ENCODE measurements at places on chromosomes 13 and 19.

- peak; percentile 77 for DNase-seq
Observed at GRCh38 chr19:18294467-18294864, 13.0 kb upstream of the JUND start.

GRCh38 chr19:32677657-32678056, 2.0 kb downstream of the RGS9BP start:
- DNase-seq: no peak

DNA sequence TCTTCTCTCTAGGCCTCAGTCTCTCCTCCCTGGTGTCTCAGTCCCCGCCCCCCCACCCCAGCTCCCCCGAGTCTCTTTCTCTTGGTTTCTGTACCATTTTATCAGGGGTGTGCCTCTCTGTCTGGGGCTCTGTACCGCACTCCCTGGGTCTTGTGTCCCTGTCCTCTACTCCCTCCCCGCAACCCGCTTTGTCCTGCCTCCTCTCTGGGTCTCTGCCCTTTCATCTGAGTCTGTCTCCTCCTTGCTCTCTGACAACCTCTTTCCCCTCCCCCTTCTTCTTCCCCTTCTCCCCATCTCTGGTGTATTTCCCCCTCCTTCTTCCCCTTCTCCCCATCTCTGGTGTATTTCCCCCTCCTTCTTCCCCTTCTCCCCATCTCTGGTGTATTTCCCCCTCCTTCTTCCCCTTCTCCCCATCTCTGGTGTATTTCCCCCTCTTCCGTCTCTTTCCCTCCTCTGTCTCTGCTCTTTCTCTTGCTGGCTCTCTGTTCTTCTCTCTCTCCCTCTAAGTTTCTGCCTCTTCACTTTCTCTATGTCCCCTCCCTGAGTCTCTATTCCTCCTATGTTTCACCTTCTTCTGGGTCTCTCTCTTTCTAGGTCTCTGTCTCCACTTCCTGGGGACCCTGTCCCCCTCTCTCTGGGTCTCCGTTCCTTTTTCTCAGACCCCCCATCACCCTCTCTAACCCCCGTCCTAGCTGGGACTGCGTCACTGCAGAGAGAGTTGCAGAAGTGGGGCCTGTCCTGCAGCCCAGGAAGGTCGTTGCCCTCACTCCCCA, 2.2 kb upstream of the KCNC3 start:
- no peak for DNase-seq

- DNase-seq: no peak
Observed at GRCh38 chr19:36420961-36421748, 2.7 kb upstream of the ZFP82 start.

- DNase-seq: no peak
Observed at GRCh38 chr13:110121422-110122083, 185.4 kb downstream of the COL4A1 start.

GRCh38 chr19:40701758-40702157, 11.3 kb upstream of the NUMBL start:
- DNase-seq: no peak

DNA sequence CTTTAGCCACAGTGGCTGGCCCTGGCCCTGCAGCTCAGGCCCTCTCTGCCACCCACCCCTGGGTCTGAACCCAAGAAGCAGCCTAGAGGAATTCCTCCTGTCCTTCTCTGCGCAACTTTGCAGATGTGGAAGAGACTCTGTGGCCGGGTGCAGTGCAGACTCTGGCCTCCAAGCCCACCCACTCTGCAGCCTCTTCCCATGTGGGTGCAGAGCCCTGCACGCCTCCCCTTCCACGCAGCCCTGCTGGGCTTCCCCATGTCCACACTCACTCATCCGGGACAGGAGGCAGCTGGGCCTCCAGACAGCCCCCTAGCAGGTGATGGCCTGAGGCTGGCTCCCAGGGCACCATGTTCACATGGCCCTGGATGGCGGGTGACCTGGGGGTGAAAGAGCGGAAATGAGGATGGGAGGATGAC, 2.5 kb downstream of the TEX29 start:
- DNase-seq: no peak

DNA sequence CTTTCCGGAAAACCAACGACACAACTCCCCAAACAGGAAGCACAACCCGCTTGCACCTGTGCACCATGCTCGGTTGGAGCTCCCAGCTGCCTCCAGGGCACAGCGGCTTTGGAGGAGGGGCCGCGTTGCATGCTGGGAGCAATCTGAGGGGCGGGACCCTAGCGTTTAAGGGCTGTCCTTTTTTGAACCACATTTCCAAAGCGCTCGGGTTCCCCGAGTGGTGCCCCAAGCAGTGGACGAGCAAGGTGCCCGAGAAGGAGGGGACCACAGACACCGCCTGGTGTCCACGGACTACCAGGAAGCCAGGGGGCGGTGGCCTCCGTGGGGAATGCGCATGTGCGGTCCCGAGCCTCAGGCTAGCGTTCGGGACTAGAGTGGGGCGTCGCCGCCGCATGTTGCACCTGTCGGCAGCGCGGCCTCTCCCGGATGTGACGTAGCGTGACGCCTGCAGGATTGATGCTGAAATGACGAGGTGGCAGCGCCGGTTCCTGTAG, 11.9 kb upstream of the ZNF57 start:
- peak; percentile 8 for DNase-seq

GRCh38 chr13:105083992-105084391, 1451.5 kb downstream of the EFNB2 start:
- DNase-seq: no peak

- no peak for DNase-seq
Observed at GRCh38 chr13:112250788-112251445, 125.2 kb upstream of the SPACA7 start.

- no peak for DNase-seq
Observed at GRCh38 chr13:98749501-98749900, 3.0 kb downstream of the SLC15A1 start.

- peak; percentile 72 for DNase-seq
Observed at GRCh38 chr19:45641274-45642105, 2.3 kb upstream of the EML2 start.

DNA sequence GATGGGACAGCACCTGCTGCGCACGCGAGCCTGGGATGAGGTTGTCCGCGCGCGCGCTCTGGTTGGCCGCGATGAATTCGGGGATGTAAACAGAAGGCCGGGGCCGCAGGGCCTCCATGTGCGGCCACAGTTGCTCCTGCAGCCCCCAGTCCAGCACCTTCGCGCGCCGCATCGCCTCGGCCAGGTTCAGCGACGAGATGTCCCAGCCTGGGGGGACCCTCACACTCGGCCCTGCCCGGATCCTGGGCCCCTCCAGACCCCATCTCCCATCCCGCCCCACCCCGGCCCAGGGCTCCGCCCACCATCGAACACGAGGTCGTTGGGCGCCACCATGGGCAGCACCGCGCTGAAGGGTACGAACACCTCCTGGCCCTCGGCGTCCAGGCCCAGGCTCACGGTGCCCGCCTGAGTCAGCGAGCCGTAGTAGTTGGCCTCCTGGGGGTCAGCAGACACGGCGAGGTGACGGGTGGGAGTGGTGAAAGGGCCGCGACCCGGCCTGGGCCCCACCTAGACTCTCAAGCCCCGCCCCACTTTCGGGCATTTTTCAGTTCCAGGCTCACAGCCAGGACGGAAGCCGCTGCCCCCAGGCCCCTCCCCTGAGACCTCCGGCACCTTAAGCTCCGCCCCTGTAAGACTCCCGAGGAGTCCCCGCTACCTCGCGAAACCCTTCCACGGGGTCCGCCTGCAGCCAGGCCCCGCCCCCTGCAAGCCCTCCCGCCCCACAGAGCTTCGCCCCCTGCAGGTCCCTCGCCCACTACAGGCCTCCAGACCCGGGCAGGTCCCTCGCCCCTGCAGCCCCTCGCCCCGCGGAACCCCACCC, 1.1 kb downstream of the ISYNA1 start:
- DNase-seq: peak; percentile 63

- DNase-seq: no peak
Observed at GRCh38 chr19:9531933-9532332, 6.5 kb downstream of the ZNF426 start.

- no peak for DNase-seq
Observed at GRCh38 chr13:21676611-21677021, 5.7 kb downstream of the FGF9 start.

- DNase-seq: no peak
Observed at GRCh38 chr13:99464441-99464949, 36.8 kb upstream of the TM9SF2 start.

- no peak for DNase-seq
Observed at GRCh38 chr13:112464720-112465119, 88.6 kb downstream of the SPACA7 start.

DNA sequence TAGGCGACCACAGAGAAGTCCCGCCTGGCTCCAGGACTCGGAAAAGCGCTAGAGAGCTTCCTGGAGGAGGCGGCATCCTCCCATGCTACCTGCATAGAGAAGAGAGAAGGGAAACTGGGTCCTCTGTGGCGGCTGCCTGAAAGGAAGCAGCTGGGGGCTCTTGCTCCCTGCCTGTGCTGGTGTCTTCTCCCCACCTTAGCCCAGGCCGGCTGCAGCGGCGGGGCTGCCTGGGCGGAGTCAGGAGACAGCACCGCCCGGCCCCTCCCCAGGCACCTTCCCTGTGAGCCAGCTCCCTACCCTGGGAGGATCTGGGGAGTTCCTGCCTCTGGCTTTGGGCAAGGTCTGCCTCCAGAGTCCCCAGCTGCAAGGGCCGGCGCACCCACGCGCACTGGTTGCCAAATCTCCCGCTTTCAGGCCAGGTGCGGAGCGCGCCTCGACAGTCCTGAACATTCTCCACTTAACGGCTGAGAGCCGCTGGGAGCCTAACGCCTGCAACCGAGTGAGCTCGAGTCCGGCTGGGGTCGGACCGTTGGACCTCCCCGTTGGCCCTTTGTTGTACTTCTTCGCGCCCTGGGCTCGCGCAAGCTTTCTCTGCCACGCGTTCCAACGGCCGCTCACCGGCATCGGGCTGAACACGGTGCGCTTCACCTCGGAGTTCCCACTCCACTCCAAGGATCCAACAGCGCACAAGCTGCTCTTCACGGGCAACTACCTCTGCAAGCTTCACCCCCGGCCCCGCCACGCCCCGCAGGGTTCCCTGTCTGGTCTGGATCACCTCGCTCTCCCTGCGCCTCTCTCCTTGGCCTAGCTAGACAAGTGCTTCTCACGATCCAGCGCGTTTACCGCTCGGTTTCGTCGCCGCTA, 21.8 kb upstream of the ZNF30 start:
- no peak for DNase-seq

Measured in stimulated activated CD8-positive, alpha-beta memory T cell treated with anti-CD3 and anti-CD28 coated beads, Interleukin-7, amount 100 ng/mL, for 24 hours (primary cell).